ENCODE measurements at places on chromosomes 4 and X. TPM values are rescaled to one million over a fixed set of nuclear protein-coding genes. Genes with fewer than 3 reads are reported as not detected.

GRCh38 chr4:5118994-5119835 is 67.9 kb downstream of the STK32B start:
- no peak for DNase-seq

DNA sequence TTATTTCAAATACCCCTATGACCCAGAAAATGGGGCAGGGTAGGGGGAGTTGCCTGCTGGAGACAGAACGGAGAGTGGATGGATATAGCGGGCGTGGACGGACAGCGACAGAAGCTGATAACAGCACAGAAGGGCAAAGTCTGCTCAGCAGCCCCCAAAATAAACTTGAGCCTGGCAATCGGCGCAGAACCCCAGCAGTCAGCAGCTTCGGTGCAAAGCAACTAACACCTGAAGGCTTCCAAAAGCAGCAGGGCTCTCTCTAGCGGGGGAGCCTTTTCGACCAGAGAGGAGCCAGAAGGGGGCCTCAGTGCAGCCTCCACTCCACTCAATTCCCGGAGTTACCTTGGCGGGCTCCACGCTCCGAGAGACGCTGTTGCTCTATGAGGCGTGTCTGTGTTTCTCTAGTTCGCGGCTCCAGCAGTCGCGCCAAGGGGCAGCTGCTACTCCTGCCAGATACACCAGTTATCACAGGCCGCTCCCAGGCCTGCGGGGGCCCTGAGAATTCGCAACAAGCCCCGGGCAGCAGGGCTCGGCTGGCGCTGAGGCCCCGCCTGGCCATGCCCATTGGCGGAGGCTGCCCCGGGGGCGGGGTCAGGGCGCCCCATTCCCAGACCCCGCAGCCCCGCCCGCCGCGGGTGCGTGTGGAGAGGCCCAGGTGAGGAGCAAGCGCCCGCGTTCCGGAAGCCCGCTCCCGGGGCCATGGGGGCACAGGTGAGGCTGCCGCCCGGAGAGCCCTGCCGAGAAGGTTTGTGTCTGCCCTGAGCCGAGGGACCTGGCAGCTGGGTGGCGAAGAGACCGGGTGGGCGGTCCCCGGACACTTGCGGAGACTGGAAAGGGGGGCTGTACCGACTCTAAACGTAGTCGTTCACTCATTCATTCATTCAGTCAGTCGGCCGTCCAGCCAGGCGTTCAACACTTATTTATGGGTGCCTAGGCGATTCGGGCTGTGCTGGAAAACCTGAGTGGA is at the start of the genes CNGA1 and NIPAL1:
TSS of gene CNGA1 (minus strand) at position 541 of the 967 bp plus-strand sequence. CDS start 63,992 bp downstream, outside the sequence.
TSS of gene NIPAL1 (plus strand) at position 632 of the 967 bp plus-strand sequence. CDS start at position 700, 68 bp downstream.
- peak; percentile 87 for DNase-seq

DNA sequence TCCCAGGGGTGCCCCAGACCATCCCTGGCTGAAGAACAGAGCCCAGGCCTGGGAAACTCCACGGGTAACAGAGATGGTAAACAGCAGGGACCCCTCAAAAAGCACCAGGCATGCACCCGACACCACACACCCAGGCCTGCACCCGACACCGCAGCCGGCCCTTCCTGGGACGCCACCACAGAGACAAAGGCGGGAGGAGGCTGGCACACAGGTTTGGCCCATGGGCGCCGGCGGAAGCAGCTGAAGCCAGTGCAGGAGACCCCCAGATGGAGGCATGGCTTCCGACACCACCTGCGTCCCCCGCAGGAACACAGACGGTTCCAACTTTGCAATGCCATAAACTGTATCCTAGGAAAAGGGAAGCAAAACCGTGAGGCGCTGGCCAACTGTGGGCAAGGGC is 22.3 kb downstream of the CTBP1 start:
- DNase-seq, result no peak

- peak; percentile 61 for DNase-seq
Measured at GRCh38 chrX:18173494-18174180, 47.0 kb downstream of the BEND2 start.

DNA sequence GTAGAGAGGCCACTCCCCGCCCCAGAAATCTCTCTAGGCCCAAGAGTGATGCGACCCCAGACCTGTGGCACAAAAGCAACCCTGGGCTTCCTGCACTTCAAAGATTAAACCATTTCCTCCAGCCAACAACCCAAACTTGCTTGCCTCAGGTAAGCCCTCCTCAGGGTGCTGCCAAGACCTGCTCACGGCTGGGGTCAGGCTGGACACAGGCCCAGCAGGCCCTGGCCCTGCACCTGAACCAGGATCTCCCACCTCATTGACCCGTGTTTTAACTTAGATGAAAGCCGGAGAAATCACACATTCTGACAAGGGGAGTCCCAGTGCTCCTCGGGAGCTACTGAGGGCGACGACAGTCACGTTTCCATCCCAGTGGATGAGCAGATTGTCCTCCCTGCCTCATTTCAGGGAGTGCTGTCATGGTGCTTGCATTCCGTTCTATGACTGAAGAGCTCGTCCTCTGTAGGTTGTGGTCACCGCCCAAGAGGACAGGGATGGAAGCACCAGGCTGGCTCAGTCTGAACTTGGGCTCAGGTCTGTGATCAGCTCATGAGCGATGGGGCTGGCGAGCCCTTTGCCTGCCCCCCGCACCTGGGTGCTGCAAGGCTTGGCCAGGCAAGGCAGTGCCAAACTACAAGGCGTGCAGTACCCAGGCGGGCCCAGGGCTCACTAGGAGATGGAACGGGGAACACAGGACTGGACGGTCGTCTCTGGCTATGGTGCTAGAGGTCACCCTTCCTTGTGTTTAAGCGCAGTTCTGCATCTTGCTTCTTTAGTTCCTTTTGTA is 25.9 kb downstream of the WDR1 start:
- DNase-seq, result peak; percentile 21

- no peak for DNase-seq
Measured at GRCh38 chr4:152530600-152530999, 5.3 kb downstream of the FBXW7 start.

DNA sequence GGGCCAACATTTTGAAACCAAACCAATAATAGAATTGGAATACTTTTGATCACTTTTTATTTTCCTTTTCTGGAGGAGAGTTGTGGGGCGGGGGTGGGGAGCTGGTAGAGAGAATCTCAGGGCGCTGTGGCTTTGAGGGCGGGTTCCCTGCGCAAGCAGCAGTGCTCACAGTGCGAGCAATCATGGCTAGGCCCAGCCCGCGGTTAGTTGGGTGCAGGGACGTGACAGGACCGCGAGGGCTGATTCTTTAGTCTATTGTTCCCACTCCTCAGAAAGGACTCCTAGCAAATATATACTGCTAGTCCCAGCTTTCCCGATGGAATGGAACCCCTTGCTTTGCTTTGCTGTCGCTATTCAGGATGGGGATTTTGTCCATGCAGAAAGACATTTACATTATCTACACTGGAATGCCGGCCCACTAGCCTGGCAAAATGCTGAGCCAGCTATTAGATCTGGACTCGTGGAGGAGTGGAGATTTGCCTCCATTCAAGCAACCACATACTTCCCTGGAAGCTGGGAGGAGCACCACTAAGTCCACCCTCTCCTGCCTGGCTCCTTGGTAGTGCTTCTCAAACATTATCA is 23.9 kb upstream of the APLN start:
- peak; percentile 23 for DNase-seq

GRCh38 chr4:42683393-42683792 is 26.5 kb upstream of the ATP8A1 start:
- no peak for DNase-seq

Gene SLC26A1
- not detected for total RNA-seq

Gene PARM1
- 107 TPM for total RNA-seq

Gene NBDY
- 22.1 TPM for total RNA-seq

Gene HAND2
- 180 TPM for total RNA-seq

Gene DGAT2L6
- not detected for total RNA-seq
